A673 (cell line): ENCODE measurements at places on chromosomes 16 and 17. TPM values are rescaled to one million over a fixed set of nuclear protein-coding genes. Genes with fewer than 3 reads are reported as not detected.

The DNAAF8 gene
- total RNA-seq: 0.15 and 0.72 TPM in 2 replicates

The CACNG3 gene
- total RNA-seq: 3.5 and 3.6 TPM in 2 replicates

The SOCS3 gene
- total RNA-seq: 7.2 and 9.5 TPM in 2 replicates

The CCL4L2 gene
- not detected in 2 replicates for total RNA-seq

The SALL1 gene
- 24.8 and 28.1 TPM in 2 replicates for total RNA-seq

The KCNH4 gene
- total RNA-seq: 0.28 TPM in 1 of 2 replicates, not detected in the other

The KRT40 gene
- 0.98 and 1.1 TPM in 2 replicates for total RNA-seq

The MPHOSPH6 gene
- 65.9 and 74.4 TPM in 2 replicates for total RNA-seq

The CACNA1H gene
- total RNA-seq: 19.7 and 25.0 TPM in 2 replicates

The AANAT gene
- total RNA-seq: not detected in 2 replicates

The ANKFN1 gene
- not detected in 2 replicates for total RNA-seq

The NPIPA3 gene
- 6.7 and 8.2 TPM in 2 replicates for total RNA-seq

The TP53TG3 gene
- total RNA-seq: not detected in 2 replicates

The TMEM88 gene
- 1.7 and 3.0 TPM in 2 replicates for total RNA-seq

The ABCA5 gene
- total RNA-seq: 11.7 and 14.7 TPM in 2 replicates

The HIGD1B gene
- total RNA-seq: not detected in 2 replicates

The SLC13A2 gene
- total RNA-seq: not detected in 2 replicates

The SYT17 gene
- total RNA-seq: 0.24 and 0.61 TPM in 2 replicates

The KRT12 gene
- not detected in 2 replicates for total RNA-seq

The C17orf50 gene
- total RNA-seq: not detected in 2 replicates

The NPIPA5 gene
- total RNA-seq: 3.8 and 3.9 TPM in 2 replicates

The DNAH3 gene
- 0.02 TPM in 1 of 2 replicates, not detected in the other for total RNA-seq
